Activated T-cell treated with anti-CD3 and anti-CD28 coated beads, Interleukin-2, amount 50 U/mL, for 24 hours (primary cell): ENCODE measurements at places on chromosomes 11 and 22.

DNA sequence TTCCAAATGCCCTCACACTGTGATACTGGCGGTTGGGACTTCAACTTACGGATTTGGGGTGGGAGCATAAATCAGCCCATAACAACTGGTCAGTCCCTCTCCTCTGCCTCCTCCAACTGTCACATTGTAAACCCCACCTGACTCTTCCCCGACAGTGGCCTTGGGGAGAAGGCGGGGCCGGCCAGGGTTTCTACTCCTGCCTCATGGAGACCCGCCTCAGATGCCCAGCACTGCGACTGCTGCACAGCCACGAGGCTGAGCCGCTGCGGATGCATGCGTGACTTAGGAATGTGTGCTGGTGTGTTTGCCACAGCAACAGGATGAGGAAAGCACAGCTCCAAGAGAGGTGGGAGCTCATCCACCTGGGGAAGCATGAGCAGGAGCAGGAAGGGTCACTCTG, 914.2 kb downstream of the NTM start:
- DNase-seq = no peak

DNA sequence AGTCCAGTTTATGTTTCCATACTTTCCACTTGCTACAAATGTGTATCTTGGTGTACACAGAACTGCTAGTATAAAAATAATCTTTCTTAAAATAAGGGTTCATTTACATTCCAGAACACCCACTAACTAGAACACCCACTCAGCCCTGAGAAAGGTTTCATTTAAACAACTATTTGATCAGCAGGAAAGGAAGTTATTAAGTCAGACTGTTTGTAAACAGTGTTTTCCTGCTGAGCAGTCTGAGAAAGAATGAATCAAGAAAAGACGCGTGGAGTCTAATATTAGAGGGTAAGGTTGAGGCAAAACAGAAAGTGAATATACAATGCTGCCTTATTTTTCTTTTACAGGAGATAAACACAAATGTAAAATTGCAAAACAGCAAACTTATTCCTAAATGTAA, 32.7 kb downstream of the NARS2 start:
- no peak for DNase-seq

DNA sequence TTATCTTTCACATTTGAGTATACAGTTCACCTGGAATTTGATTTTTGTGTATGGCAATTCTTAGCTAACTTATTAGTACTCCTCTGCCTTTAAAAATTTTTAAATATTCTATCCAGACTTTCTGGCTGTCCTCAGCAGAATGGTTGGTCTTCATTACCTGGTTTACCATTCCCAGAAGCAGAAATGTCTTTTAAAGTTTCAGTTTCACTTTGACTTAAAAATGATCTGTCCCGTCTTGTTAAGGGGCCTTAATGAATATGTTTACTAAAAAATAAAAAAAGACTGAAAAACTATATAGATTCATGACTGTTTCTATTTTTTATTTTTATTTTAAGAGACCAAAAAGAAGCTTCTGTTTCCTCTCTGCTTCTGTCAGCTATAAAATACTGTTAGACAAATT, 70.5 kb upstream of the TNRC6B start:
- no peak for DNase-seq

DNA sequence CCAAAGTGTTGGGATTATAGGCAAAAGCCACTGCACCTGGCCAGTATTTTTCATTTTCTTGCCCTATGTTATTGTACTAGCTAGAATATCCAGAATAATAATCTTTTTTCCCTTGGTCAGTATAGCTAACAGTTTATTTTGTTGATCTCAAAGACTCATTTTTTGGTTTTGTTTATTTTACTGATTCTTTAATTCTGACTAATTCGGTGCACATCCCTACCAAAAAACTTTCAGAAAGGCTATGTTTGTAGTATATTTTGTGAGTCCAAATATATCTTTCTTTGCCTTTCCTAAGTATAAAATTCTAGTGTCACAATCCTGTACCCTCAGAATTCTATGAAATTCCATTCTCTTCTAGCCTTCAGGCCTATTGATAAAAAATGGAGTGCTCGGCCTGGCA, 84.3 kb downstream of the PHF21A start:
- DNase-seq = no peak

- DNase-seq = peak; percentile 67
Measured at GRCh38 chr11:2142762-2143202, 3.6 kb upstream of the IGF2 start.

DNA sequence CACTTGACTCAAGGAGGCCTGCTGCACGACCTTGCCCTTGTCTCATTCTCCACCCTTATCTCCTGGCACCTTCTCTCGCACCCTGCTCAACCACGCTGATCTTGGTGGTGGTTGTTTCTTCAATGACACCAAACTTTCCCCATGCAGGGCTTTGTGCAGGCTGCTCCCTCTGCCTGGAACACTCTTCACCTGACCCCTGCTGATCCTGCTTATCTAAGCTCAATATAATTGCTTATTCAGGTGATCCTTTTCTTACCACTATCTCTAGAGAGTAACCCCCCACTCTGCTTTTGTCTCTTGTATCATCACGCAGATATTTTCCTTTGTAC, 604.4 kb downstream of the BUD13 start:
- no peak for DNase-seq

DNA sequence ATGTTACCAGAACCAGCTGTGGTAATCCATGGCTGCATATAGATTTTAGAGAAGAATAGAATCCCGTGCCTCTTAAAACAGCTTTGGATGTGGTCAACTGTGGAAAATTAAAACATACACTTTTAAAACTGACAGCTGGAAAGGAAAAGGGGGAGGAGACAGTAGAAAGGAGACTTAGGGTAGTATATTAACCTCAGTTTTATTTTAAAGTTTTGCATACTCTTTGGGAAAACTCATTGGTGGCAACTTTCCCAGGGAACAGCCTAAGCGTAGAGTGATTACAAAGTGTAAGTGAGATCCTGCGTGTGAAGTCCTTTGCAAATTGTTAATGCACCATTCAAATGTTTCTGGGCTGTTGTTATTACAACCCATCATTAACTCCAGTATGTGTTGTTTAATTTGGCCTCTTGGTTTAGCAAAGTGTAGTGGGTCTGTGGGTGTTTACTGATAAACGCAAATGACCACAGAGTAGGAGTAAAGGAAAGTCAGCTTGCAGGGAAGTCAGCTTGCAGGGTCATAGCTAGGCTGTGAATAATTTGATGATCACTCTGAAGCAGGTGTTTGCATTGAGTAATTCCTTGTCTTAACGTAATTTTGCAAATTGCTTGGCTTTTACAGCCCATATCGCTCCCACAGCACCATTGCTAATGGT, 88.0 kb upstream of the DBX1 start:
- no peak for DNase-seq

- DNase-seq = no peak
Measured at GRCh38 chr11:115421352-115421991, 82.7 kb downstream of the CADM1 start.

DNA sequence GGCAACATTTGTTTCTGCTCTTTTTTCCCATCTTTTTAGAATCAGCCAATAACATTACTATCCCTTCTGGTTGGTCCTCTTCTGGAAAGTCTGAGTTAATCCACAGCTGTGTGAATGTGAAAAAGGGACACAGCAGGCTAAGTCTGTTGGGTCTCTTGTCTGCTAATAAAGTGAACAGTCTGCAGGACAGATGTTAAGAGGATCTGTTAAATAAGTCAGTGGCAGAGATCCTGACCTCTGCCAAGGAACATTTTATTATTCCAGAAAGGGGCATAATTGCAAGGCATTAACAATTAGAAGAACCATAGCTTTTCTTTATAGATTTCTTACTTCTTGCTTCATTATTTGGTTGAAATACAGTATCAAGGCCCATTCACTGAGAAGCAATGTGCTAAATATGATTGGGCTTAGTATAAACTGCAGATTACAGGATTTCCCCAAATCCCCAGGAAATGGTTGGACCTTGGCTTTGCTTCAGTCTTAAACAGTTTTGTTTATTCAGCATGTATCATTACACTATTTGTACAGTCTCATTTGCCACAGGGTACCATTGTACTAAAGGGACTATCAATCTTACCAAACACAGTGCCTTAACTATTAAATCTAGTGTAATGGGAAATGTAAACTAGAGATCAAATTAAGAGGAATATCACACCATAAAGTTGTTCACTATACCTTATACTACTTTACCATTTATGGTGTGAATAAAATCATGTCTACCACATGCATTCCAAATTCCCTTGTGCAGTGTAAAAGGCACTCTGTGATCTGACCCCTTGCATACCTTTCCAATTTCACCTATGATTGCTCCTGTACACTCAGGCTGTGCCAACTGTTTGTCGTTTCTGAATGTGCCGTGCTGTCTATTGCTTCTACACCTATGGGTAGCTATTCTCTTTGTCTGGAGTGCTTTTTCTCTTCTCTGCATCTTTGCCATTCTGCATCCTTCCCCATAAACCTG, 274.0 kb downstream of the SOX6 start:
- no peak for DNase-seq

GRCh38 chr11:9039198-9039597, 35.4 kb upstream of the NRIP3 start:
- no peak for DNase-seq

DNA sequence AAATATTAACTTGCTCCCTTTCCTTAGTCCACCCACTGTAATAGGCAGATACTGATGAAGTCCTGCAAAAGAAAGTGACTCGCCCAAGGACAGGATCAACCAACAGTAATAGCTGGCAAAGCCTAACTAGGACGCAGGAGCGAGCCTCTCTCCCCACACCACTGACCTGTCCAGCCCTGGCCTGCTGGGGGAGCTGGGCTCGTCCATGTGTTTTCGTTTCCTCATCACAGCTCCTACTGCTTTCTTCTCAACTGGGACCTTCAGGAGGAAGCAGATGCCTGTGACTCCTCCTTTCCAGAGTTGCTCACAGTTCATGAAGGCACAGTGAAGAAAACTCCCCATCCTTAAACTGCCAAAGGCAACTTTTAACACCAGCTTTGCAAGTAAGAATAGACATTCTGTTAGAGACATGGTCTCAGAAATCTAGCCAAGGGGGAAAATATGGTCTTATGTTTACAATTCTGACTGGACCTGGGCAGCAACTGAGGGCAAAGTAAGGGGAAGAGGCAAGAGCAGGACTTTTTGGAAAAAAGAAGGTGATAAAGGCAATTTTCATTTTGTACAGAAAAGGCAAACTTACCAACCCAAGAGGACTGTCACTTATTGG, 11.6 kb upstream of the GPHA2 start:
- DNase-seq = no peak

- no peak for DNase-seq
Measured at GRCh38 chr22:22086501-22087158, 104.0 kb upstream of the TOP3B start.

GRCh38 chr11:10743354-10744000, 7.6 kb upstream of the CTR9 start:
- DNase-seq = no peak

DNA sequence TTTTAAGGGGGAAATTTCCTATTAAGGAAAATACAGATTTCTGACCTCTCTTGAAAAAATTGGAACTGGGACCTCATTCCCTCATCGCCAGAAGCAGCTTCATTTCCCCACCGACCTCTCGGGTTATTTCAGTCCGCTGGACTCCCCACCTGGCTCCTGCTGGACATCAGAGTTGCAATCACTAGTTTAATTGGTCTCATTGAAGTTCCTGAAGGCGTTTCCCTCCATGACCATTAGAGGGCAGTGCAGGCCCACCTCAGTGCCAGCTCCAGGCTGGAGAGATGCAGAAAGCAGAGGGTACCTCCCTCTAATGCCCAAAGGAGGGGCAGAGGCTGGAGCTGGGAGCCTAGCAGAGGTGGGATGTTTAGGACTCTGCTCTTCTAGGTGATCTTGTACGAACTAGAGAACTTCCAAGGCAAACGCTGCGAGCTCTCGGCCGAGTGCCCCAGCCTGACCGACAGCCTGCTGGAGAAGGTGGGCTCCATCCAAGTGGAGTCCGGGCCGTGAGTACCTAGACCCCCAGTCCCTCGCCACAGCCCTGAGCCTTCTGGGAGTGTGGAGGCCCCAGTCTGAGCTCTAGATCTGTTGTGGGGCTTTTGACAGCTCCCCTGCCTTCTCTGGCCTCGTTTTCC, 2.7 kb downstream of the CRYBB3 start:
- peak; percentile 70 for DNase-seq

GRCh38 chr11:373716-374551, 4.6 kb downstream of the B4GALNT4 start:
- no peak for DNase-seq

- no peak for DNase-seq
Measured at GRCh38 chr22:27133681-27134314, 476.4 kb downstream of the MIAT start.

DNA sequence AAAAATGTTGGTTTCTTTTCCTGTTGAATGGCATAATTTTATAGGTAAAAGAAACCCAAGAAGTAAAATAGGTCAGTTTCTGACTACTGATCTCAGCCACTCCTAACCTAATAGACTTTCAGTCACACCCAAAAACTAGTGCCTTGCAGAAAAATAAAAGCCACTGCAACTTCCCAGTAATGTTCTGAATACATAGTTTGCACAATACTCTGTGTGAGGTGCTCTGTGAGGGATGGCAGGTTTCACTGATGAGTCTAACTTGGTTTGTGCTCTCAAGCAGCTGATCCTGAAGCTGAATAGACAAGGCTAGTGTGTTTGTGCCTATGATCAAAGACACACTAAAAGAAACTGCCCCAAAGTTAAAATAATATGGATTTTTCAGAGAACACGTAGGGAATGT, 758.3 kb downstream of the NELL1 start:
- DNase-seq = no peak

DNA sequence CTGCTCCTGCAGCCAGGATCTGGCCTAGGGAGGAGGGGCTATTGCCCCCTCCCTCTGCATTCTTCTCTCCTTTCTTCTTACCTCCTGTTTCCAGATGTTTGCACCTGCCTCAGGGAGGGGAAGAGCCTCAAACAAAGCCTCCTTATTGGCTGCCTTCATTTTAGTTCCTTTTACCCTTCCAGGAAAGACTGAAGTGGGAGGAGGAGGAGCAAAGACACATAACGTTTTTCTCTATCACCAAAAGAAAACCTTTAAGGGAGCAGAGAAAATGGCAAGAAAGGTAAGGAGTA, 13.3 kb upstream of the CHRM1 start:
- no peak for DNase-seq

DNA sequence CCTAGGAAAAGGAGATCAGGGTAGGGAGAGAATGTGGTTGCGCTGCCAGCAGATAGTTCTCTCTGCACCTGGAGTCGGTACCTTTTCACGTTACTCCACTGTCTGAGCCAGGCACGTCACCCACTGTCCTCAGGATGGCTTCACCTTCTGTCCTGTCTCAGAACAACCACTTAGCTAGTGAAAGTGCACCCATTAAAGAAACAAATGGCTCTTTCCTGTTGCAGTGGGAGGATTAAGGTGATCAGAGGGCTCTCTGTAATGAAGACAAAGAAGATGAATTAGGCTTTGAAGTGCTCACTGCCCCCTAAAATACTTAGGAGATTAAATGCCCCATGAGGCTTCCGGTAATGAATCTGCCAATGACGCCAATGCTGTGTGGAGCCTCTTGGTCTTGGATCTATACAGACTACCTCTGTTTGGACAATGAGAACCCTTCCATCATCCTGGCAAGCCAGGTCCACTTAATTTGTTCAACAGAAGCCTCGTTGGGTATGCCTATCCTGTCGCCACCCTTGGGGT, 113.7 kb downstream of the INSC start:
- no peak for DNase-seq

- DNase-seq = no peak
Measured at GRCh38 chr11:45208135-45208534, 61.7 kb downstream of the PRDM11 start.

- peak; percentile 5 for DNase-seq
Measured at GRCh38 chr11:134504146-134504905, 92.3 kb upstream of the B3GAT1 start.

- peak; percentile 20 for DNase-seq
Measured at GRCh38 chr22:49208768-49209252, 618.9 kb downstream of the BRD1 start.
